CD4-positive, alpha-beta T cell treated with Interleukin-4 for 4 hours (primary cell): ENCODE measurements at places on chromosomes 13 and 19.
A peak's percentile ranks its signal among the peaks of the same experiment; 100 is the strongest.

DNA sequence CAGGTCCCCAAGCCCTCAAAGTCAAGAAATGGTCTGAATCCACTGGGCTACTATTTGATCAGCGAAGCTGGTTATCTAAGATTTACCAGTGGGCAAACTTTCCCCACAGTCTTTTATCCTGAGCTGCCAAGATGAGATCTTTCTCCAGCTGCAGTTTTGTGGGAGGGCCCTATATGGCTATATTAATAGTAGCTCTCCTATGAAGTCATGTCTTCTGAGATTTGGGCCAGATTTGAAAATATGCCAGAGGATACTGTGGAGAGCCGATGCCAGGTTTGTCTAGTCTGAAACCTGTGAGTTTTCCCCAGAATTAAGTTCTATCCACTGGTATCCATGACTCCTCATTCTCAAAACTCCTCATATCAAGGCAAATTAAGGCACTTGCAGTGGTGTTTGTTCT, 173.2 kb downstream of the FLT1 start:
- no peak for DNase-seq

GRCh38 chr19:48627201-48627864, 8.0 kb downstream of the SPHK2 start:
- DNase-seq: peak; percentile 63

- DNase-seq: no peak
Observed at GRCh38 chr13:24737042-24737441, 26.9 kb upstream of the RNF17 start.

GRCh38 chr19:46115396-46116106, 8.9 kb downstream of the IGFL3 start:
- no peak for DNase-seq

- no peak for DNase-seq
Observed at GRCh38 chr13:112249644-112250610, 126.2 kb upstream of the SPACA7 start.

DNA sequence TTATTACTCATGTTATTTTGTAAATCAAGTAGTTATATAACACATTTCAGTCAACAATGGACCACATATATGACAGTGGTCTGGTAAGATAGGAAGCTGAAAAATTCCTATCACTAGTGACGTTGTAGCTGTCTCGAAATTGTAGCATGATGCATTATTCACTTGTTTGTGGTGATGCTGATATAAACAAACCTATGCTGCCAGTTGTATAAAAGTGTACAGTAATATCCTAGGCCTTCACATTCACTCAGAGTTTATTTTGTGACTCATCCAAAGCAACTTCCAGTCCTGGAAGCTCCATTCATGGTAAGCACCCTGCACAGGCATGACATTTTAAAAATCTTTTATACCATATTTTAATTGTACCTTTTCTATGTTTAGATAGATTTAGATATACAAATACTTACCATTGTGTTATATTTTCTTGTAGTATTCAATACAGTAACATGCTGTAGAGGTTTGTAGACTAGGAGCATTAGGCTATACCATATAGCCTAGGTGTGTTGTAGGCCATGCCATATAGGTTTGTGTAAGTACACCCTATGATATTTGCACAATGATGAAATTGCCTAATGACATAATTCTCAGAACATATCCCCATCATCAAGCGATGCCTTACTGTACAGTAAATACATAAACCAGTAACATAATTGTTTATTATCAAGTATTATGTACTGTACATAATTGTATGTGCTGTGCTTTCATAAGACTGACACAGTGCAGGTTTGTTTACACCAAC, 49.3 kb downstream of the IFT88 start:
- DNase-seq: no peak

DNA sequence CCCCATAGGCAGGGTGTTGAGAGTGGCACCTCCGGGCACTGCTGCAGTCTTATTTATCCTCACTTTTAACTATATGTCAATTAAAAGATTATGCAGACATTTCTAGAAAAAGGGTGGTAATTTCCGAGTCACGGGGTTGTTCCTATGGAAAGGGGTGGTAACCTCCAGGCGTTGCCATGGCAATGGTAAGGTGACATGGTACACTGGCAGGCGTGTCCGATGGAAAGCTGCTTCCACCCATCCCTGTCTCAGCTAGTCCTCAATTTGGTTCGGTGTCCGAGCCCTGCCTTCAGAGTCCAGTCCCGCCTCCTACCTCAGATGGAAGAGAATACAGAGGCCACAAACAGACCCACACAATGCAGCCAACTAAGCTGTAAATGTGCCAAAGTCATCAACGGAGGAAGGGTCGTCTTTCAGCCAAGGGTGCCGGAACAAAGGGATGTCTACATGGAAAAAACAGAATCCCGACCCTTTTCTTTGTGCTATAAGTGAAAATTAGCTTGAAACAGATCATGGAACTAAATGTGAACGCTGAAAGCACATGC, 72.6 kb upstream of the C13orf46 start:
- DNase-seq: no peak

DNA sequence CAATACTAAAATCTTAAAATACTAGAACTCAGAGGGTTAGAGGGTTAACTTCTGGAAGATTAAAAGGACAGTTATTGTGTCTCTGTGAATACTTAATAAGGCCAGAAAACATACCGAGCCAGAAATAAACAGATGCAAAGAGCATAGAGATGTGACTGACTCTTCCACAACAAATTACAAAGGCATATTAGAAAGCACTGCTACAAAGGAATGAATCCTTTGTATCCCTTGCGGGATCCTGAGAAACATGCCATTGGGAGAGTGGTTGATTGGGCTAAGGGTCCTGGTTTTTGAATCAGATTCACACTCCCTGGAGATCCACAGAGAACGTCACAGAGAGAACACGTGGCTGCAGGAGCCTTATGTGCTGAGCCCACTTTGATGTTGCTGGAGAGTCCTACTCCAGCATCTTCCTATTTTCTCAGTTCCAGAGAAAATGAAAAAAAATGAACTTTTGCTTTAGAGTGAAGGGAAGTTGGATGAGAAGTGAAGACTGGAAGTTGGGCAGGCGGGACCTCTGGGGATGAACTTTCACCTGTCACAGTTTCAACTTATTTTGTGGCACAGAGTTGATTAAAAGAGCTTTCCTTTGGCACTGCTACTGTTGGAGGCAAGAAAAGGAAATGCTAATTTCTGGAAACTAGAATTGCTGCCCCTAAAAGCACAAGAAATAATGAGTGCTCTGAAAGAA, 309.9 kb downstream of the DCT start:
- no peak for DNase-seq

DNA sequence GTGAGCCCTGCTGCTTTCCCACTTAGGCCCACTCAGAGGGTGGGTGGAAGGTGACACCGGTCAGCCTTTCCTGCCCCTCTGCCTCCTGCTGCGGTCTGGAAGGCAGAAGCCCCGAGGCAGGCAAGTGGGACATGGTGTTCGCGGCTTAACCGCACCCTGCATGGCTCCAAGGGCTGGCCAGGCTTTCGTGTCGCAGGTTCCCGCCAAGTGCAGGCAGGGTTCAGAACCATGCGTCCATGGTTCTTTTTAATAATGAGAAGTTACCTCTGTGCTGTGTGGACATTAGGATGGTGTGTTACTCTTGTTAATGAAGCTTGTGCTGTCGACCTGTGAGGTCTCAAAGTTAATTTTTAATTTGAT, 986 bp downstream of the DGKH start:
- DNase-seq: no peak

DNA sequence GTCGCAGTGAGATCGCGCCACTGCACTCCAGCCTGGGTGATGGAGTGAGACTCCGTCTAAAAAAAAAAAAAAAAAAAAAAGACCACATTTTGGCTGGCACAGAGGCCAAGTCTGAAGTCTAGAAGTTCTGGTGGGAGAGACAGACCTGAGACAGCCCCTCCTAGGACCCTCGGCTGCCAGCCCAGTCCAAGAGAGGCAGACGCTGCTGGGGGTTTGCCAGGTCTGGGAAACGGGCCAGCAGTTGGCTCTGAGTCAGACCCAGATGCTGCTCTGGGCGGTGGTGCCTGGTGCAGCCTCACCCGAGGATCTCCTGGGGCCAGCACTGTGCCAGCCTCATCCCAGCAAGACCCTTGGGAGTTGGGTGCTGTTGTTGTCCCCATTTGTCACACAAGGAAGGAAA, 5.8 kb downstream of the FCHO1 start:
- DNase-seq: no peak

GRCh38 chr13:71515744-71516038, 351.3 kb downstream of the DACH1 start:
- no peak for DNase-seq
